ENCODE measurements at places on chromosomes 7 and 10.

DNA sequence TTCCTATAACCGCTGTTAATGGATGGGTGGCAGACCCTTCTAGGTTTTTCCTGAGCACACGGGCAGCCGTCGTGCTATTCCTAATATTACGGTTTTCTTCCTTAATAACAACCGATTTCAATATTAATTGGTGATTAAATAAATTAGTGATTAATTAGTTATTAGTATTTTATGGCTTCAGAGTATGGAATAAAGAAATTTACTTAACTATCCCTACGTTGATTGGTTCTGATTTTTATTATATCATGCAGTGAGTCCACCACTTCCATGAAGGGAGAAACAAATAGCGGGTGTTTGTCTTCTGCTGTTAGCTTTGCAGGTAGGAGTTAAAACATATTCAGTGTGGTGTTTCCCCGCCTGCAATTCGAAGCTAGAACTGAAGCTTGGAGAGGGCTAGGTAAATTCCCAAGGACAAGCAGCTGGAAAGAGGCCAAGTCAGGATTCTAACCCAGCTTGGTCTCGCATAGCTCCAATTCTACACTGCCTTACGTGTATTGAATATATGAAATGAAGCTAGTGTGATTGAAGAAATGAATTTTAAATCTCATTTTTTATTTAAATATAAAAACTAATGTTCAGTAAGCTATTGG lies 928 bp upstream of the CSTF2T start:
- DNase-seq, result peak; percentile 18

DNA sequence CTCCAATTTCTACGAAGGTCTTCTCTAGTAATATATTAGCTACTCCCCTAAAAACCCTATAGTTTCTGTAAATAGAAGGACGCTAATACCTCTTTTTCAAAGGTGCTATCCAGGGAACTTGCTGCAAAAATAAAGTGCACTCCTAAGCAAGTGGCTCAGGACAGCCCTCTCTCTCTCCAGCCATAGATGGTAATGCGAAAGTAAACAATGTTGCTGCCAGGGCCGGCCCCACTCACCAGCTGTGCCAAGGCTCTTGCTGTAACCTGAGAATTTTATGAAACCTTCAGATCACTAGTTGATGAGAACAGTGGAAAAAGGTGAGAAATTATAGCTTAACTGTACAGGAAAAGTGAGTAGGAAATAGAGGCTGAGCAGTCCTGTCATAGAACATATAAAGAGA lies 10.9 kb upstream of the TAS2R39 start:
- peak; percentile 56 for DNase-seq

DNA sequence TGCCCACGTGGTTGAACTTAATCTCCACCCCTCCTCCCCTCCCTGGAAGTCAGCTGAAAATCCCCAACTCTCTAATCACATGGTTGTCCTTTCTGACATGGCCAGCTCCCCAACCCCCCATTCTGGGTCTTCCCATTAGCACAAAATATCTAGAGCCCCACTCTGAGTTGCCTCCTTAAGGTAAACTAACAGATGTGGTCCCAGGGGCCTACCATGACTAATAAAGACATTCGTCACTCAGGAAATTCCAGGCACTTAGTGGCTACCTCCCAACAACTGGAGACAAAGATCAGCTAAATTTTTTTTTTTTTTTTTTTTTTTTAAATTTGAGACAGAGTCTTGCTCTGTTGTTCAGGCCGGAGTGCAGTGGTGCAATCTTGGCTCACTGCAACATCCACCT lies 21.1 kb downstream of the CCDC126 start:
- no peak for DNase-seq

DNA sequence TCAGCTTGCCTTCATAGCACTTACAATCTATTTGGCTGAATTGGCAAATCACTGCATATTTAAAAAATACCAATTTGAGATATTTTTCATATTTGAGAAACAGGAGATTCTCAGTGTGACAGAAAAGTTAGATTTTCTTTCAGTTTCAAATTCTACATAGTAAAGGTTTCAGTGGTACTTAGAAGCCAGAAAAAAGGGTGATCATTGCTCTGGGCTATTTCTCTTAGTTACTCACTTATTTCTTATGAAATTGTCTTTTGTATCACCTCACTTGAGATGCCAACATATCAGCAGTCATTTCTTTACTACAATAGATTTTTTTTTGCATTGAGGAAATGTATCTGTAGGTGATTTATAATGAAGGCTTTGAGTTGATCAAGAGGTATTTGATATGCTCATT lies 478.2 kb downstream of the GATA3 start:
- no peak for DNase-seq

GRCh38 chr10:31321396-31321941 lies 2.5 kb downstream of the ZEB1 start:
- peak; percentile 21 for DNase-seq

DNA sequence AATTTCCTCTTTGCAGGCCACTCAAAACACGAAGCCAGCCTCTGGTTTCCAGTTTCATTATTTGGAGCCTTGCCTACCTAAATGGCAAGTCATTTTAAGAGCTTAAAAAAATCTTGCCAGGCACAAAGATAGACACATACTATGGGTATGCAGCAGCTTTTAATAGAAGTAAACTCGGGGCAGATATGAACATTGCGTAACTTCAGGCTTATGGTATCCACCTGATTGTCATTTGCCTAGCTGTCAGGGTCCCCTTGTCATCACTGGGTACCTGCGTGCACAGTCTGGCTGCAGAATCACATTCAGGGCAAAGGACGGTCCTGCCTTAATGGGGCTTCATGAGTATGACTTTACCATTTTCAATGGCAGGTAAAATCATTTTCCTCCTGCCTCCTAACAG lies 466.1 kb upstream of the NRP1 start:
- no peak for DNase-seq

DNA sequence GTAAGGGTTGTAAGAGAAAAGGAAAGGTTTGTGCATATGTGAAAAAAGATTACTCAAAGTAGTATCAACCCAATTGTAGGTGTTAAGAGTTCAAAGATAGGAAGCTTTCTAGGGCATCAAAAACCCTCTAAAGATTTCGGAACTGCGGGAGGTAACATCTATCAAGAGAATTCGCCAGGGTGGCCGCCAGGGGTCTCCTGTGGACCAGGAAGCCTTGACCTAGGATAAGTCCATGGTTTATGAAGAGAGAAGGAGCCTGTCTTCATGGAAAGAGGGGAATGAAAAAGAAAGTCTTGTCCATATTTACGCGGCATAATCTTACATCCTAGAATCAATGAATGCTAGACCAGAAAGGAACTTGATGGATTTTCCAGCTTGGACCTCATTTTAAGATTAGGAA lies 140.7 kb upstream of the CALCR start:
- DNase-seq, result no peak

GRCh38 chr10:51369903-51370302 lies 295.6 kb downstream of the PRKG1 start:
- no peak for DNase-seq

- no peak for DNase-seq
Observed at GRCh38 chr7:138070908-138071307, 5.4 kb upstream of the AKR1D1 start.

GRCh38 chr10:71770789-71771188 lies 2.5 kb downstream of the VSIR start:
- no peak for DNase-seq

DNA sequence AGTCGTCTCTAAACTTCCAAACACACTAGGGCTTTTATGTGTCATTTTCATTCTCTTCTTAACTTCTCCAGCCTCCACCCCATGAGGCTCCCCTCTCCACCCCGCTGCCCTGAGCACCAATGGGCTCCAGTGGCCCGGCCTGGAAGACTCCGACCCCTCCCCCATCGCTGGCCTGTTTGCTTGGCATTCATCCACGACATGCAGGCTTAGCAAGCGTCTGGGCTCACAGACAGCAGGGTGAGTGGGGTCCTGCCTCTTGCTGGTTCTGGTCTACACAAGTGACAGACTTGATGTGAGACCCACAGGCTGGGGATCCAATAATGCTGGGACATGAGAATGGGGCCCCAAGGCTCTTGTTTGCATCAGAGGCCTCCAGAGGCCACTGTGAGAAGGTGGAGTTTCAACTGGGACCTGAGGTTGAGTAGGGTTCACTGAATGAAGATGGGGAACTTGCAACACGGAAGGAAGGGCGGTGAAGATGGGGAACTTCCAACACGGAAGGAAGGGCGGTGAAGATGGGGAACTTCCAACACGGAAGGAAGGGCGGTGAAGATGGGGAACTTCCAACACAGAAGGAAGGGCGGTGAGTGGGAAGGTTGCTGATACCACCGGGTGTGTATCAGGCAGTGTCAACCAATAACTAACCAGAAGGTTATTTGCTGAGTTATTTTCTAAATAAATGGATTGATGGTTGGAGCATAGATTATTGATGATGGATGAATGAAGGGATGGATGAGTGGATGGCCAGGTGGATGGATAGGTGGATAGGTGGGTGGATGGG lies 14.0 kb downstream of the KNDC1 start:
- DNase-seq, result no peak

DNA sequence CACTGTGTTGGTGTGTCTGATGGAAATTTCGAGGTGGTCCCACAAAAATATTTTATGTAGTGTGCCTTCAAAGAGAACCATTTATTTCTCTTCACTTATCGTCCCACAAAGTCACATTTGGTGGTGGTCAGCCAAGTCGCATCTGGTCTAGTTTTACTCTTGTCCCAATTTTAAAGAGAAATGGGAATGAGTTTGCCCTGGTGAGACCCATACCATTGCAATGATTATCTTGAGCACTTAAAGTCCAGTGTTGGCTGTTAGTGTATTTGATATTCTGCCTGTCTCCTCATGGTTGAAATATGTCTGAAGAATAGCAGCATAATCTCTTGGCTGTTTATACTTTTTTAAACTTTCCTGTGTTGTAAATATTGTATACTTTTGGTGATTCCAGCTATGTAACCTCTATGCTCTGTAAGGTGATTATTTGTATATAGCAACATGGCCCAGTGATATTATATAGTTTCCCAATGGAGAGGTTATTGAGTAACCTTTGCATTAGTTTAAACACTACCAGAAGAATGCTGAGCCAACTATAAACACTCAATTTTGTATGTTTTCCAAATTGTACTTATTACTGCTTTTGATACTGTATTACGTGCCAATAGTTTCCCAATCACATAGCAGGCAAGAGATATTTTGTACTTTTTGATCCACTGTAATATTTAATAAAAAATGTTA lies 172.2 kb downstream of the RTKN2 start:
- DNase-seq, result no peak

DNA sequence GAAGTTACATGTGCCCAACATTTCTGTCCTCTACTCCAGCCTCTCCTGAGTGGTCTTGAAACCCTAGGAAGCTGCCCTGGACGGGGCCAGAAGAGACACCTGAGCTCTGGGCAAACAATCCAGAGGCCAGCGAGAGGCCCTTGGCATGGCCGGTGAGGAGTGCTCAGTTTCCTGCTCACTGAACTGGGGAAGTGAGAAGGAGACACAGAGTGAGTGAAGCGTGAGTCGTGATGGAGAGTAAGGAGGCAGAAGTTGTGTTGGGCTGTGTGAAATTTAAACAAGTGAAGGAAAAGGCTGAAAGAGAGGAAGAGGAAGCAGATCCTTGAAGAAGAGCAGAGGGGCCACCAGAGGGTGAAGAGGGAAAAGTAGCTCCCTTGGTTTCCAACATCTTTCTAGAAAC lies 73.2 kb downstream of the WNT2 start:
- DNase-seq, result no peak

- DNase-seq, result no peak
Observed at GRCh38 chr7:121038717-121039509, 50.4 kb downstream of the CPED1 start.

Data from DMS79 (cell line).